ENCODE measurements at places on chromosomes 2 and 18.

DNA sequence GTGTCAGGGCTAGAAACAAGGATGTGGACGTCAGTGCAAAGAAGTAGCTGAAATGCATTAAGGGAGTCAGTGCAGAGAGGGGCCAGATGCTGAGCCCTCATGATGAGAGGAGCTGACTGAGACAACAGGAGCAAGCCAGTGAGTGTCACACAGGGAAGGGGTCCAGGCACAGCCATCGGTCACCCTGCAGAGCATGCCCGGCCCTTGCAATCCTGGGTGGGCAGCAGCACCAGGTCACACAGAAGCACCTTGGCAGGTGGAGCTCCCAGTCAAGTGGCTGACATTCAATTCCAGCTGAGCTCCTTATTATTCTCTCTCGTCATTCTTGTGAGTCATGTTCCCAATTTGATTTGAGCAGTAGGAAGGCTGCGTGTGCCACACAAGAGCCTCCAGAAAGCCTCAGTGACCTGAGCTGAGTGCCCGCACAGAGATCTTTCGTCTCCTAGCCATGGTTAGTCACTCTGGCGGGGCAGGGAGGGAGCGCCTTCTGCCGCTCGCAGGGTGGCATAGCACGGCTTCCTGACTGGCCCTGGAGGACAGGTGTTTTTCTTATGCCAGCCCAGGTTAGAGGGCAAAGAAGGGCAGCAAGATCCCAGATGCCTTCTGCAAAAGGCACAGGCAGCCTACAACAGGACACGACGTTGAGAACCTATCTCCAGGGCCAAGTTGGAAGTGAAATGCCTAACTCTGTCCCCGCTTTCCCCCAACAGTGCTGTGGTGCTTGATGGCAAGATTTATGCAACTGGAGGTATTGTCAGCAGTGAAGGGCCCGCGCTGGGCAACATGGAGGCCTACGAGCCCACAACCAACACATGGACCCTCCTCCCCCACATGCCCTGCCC lies 220.9 kb downstream of the ATAD2B start:
- DNase-seq, result no peak

GRCh38 chr2:229835596-229836283 lies 86.1 kb downstream of the TRIP12 start:
- DNase-seq, result no peak

DNA sequence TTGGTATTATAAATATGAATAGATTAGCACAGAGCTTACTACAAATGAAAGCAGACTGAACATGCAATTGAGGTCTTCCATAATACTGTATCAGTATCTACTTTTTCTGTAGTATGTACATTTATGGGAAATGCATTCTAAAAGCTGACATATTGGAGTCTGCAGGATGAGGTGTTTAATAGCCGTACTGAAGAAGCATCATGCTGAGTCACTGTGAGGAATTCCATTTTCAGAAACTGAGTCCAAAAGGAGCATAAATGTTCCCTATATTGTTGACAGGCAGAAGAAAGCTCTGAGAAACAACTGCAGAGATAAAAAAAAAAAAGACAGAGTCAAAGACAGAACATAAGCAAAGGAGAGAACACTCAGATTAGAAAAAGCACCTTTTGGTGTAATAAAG lies 366.7 kb upstream of the SPHKAP start:
- DNase-seq, result no peak

- no peak for DNase-seq
Observed at GRCh38 chr2:45776160-45776955, 124.9 kb downstream of the PRKCE start.

DNA sequence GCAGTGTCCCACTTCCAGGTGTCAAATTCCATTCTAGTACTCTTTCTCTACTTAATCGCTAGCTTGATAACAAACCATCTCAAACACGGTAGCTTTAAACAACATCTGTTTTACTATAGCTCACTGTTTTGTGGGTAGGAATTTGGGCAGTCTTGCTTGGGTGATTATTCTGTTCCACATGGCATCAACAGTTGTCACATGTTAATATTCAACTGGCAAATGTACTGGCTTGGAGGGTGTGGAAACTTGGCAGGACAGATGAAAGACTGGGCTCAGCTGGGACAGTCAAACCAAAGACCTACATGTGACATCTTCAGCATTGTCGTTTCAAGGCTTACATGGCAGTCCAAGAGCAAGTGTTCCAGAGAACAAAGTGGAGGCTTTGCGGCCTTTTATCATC lies 241.8 kb downstream of the PTH2R start:
- DNase-seq, result no peak

DNA sequence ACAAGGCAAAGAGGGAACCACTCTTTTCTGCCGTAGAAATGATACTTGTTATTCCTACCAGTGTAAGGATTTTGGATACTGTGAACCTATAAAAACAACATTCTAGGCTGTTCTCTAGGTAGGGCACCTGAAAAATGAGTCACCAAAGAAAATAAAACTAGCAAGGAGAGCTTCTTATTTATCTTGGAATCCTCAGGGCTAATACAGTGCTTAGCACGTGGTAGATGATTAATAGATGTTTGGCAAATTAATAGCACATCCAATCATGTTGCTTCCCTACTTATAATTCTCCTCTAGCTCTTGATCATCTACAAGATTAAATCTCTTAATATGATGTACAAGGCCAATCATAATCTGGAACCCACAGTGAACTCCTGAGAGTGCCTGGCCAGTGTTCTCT lies 73.1 kb downstream of the AAK1 start:
- DNase-seq, result no peak

GRCh38 chr2:21452263-21452662 lies 328.5 kb downstream of the TDRD15 start:
- no peak for DNase-seq

DNA sequence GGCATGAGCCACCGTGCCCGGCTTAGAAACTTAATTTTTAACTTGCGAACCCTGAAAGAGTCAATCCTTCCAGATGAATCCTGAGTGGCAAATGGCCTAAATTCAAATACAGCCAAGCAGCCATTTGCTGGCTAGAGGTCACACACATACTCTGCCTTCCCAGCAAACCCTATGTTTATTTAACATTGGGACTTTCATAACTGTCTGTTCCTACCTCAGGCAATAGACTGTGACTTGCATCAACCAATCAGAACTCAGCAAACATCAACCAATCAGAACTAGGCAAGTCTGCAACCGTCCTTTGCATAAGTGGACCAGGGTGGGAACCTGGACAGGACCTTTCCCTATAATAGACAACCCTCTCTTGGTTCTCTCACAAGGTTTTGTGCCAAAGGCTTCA lies 127.5 kb downstream of the DTNB start:
- no peak for DNase-seq

- no peak for DNase-seq
Observed at GRCh38 chr2:240211598-240212424, 71.4 kb upstream of the OTOS start.

DNA sequence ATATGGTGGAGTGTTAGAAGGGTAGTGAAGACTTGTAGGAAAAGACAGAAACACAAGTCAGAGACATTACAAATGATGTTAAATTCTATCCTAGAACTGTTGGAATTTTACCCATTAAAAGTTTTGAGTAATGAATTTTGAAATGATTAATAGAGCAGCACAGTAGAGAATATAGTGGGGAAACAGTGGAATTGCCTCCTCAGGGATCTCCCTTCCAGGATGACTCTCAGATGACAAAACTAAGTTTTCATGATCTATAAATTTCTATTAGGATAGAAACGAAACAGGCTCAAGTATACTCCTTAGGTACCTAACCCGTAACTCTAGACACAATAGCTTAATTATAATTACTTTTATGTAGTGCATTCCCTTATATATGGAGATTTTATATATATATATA lies 86.7 kb downstream of the DPP4 start:
- DNase-seq, result no peak

All from neural crest cell (in vitro differentiated cells).